ENCODE measurements at places on chromosomes 5 and 9.

- DNase-seq, result no peak
Observed at GRCh38 chr5:127612441-127613141, 36.3 kb upstream of the CTXN3 start.

DNA sequence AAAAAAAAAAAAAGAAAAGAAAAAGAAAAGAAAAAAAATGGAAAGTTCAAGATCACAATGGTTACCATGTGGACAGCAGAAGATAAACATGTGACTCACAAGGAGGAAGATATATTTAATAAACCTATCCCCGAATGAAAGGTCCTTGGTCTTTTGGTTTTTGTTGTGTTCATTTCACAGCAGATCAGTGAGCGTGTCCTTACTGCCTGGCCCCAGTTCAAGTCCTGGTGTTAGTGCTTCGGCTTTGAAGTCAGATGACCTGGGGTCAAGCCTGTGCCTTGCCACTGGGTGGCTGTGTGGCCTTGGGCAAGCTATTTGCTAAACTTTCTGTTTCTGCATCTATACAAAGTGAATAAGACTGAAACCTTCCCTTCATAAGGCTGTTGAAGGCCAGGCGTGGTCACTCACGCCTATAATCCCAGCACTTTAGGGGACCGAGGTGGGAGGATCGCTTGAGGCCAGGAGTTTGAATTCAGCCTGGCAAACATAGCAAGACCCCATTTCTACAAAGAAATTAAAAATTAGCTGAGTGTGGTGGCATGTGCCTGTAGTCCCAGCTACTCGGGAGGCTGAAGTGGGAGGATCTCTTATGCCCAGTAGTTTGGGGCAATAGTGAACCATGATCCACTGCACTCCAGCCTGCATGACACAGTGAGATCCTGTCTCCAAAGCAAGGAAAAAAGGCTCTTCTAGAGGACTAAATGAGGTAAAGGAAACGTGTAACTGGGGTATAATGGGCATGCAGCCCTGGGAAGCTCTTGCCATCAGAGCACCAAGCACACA lies 94.5 kb upstream of the SPATA31D4 start:
- DNase-seq, result no peak

GRCh38 chr5:15864536-15865215 lies 314.9 kb downstream of the MARCHF11 start:
- no peak for DNase-seq

- no peak for DNase-seq
Observed at GRCh38 chr9:130998597-130999244, 10.3 kb upstream of the LAMC3 start.

- no peak for DNase-seq
Observed at GRCh38 chr9:126980231-126980630, 65.6 kb downstream of the RALGPS1 start.
